ENCODE measurements at places on chromosomes 7 and 10. TPM values are rescaled to one million over a fixed set of nuclear protein-coding genes. Genes with fewer than 3 reads are reported as not detected.

NYAP1 gene
- not detected for polyA plus RNA-seq

ZNF365 gene
- polyA plus RNA-seq: not detected

GPR26 gene
- not detected for polyA plus RNA-seq

PPP1R17 gene
- polyA plus RNA-seq: 0.20 TPM

USP6NL gene
- polyA plus RNA-seq: 4.4 TPM

CUX1 gene
- 38.0 TPM for polyA plus RNA-seq

STAM gene
- 5.5 TPM for polyA plus RNA-seq

LIPK gene
- not detected for polyA plus RNA-seq

CCL24 gene
- not detected for polyA plus RNA-seq

REPIN1 gene
- 42.9 TPM for polyA plus RNA-seq

LAMB1 gene
- polyA plus RNA-seq: not detected

- DNase-seq: no peak
- H3K27me3 ChIP-seq: no peaks in the 10 kb centered on the region
- H3K4me1 ChIP-seq: peaks cover 11% of the 10 kb centered on the region
These were observed 36.3 kb downstream of the GPR22 start for GRCh38 chr7:107505997-107506673.

GRCh38 chr10:18829259-18829658 is 170.0 kb downstream of the ARL5B start:
- DNase-seq: no peak
- no peak overlapping the region for H3K27ac ChIP-seq
- H3K27me3 ChIP-seq: no peaks in the 10 kb centered on the region
- H3K4me3 ChIP-seq: no peak overlapping the region
- no peaks in the 10 kb centered on the region for H3K4me1 ChIP-seq

DNA sequence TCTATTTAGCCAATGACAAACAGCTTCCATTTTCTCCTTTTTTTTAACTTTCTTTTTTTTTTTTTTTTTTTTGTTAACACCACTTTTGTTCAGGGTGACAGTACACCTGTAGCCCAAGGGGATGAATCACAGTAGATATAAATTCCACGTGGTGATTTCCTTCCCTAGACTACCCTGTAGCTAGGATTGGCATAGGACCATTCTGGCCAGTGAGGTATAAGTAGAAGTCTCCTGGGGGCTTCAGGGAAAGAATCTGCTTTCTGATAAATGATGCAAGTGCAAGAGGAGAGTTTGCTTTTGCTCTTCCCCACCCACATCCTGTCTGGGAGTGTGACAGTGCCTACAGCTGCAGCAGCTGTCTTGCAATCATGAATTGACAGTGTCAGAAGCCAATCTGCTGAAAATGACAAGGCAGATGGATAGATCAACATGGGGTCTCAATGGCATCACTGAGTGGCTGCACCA is 63.2 kb upstream of the TOMM7 start:
- H3K4me3 ChIP-seq: no peak overlapping the region
- H3K4me1 ChIP-seq: peaks cover 18% of the 10 kb centered on the region
- no peak overlapping the region for H3K27ac ChIP-seq
- DNase-seq: no peak

GRCh38 chr10:11578802-11579255 is 32.6 kb downstream of the USP6NL start:
- peaks cover 4% of the 10 kb centered on the region for H3K4me1 ChIP-seq
- H3K27me3 ChIP-seq: no peaks in the 10 kb centered on the region
- no peaks in the 10 kb centered on the region for H3K36me3 ChIP-seq
- no peak overlapping the region for H3K27ac ChIP-seq
- no peak overlapping the region for H3K4me3 ChIP-seq

DNA sequence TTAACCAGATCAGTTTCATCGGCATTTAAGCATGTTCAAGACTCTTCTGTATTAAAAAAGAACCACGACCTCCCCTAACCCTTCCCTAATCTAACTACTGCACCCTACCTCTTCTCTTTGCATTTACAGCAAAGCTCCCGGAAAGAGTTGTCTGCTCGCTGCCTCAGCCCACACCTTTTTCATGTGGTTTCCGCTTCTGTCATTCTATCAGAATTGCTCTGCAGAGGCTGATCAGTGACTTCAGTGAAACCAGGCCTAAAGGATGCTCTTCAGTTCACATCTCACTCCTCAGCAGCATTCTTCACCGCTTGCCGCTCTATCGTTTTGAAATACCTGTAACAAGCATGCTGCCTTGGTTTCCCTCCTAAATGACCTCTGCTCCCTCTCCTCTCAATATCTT is 160.9 kb downstream of the SDK1 start:
- H3K4me3 ChIP-seq: no peak overlapping the region
- DNase-seq: no peak
- no peaks in the 10 kb centered on the region for H3K27me3 ChIP-seq
- no peak overlapping the region for H3K27ac ChIP-seq
- no peaks in the 10 kb centered on the region for H3K36me3 ChIP-seq

DNA sequence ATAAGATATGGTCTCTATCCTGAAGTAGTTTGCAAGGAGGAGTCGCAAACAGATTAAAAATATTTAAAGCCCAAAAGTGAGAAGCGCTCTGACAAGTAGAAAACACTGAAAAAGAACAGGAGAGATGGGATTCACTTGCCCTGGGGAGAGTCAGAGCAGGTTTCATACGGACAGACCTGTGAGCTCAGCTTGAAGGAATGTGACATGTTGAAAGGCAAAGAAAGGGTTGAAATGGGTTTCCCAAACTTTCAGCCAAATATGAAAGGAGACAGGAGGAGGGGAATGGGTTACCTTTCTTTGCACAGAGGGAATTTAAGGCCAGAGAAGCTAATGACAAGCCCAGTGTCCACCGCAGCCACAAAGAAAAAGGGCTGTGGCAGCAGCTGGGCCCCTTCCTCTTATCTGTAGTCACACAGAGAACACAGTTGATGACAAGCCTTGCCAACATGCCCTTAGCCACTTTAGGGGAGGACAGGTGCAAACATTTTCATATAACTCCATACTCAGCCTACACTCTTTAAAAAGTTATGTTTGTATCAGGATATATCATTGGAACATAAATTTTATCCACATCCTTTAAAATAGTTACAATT is 14.9 kb downstream of the HOXA1 start:
- DNase-seq: no peak
- H3K4me1 ChIP-seq: peaks cover 19% of the 10 kb centered on the region
- H3K27ac ChIP-seq: no peak overlapping the region
- H3K4me3 ChIP-seq: no peak overlapping the region
- H3K27me3 ChIP-seq: peaks cover 6% of the 10 kb centered on the region

GRCh38 chr7:2551418-2551817 is 3.9 kb downstream of the BRAT1 start:
- H3K36me3 ChIP-seq: peaks cover 35% of the 10 kb centered on the region
- H3K27me3 ChIP-seq: no peaks in the 10 kb centered on the region

DNA sequence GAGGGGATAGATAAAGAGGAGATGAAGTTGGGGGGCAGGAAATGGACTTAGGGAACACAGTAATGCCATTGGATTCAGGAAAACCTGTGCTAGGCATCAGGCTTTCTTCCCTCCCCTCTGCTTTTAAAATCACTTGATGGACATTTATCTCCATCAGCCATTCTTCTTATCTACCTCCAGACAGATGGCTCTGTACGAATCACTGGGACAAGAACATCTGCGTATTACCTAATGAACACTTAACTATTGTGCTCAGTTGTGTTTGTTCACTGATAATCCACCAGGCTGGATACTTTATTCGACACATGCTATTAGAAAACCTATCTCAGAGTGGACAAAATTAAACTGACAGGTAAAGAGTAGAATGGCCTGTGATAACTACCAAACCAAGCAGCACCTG is 40.0 kb downstream of the TNKS2 start:
- H3K36me3 ChIP-seq: peaks cover 95% of the 10 kb centered on the region
- no peaks in the 10 kb centered on the region for H3K4me1 ChIP-seq
- no peak for DNase-seq
- no peaks in the 10 kb centered on the region for H3K27me3 ChIP-seq

GRCh38 chr7:92621561-92622023 is 31.4 kb upstream of the FAM133B start:
- no peaks in the 10 kb centered on the region for H3K36me3 ChIP-seq
- H3K4me1 ChIP-seq: peaks cover 9% of the 10 kb centered on the region
- DNase-seq: no peak
- H3K27me3 ChIP-seq: no peaks in the 10 kb centered on the region
- H3K27ac ChIP-seq: no peak overlapping the region
- peak overlapping the region; percentile 53 for H3K4me3 ChIP-seq

DNA sequence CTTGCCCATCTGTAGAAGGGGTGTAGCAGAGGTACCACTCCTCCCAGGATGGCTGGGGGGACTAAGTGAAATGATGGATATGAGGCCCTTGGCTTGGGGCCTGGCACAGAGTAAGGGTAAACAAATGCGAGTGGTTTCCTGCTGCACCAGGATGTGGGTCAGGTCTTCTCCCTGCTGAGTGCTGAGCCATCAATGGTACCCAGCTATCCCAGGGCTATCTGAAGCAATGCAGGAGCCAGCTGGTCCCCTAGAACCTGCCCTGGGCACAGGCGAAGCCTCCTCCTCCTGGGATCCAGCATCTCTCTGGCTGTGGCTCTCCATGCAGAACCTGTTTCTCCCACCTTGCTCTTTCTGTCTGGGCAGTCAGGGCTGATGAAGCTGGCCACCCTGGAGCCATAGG is 20.9 kb upstream of the GOLGA7B start:
- DNase-seq: no peak
- peaks cover 1% of the 10 kb centered on the region for H3K27me3 ChIP-seq
- no peaks in the 10 kb centered on the region for H3K4me1 ChIP-seq
- no peaks in the 10 kb centered on the region for H3K36me3 ChIP-seq
- H3K4me3 ChIP-seq: no peak overlapping the region

DNA sequence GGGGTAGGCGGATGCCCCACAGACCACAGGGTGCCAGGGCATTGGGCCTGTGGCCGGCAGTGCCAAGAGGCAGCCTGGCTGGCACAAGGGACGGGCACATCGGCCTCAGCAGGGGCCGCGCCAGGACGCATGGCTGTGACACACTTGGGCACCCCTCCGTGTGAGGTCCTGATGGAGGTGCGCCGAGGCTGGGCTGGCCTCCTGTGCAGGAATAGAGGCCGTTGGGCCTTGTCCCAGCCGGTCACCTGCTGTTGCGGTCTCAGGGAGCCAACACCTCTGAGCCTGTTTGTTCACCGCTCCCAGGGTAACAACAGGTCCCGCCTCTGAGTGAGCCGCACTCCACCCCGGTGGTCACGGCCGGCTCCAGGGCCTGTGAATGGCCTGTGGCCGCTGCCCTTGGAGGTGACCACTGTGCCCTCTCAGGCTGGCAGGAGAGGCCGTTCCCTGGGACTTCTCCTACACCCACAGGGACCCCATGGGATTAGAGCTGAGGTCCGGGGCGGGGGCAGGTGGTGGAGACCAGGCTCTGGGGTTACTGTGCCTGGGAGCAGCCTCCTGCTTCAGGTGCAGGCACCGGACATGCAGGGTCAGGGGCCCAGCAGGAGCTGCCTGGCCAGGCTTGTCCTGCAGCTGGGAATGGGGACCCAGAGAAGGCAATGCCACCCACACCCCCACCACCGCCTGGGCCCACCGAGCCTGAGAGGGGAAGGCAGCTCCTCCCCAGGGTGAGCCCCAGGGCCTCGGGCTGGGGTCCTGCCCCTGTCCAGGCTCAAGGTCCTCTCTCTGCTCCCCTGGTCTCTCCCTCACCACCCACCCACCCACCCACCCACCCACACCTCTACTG is 12.0 kb downstream of the PWWP2B start:
- H3K27me3 ChIP-seq: no peaks in the 10 kb centered on the region
- H3K4me1 ChIP-seq: peaks cover 58% of the 10 kb centered on the region
- H3K27ac ChIP-seq: peak overlapping the region; percentile 73
- DNase-seq: no peak
- H3K4me3 ChIP-seq: peak overlapping the region; percentile 68
- H3K36me3 ChIP-seq: peaks cover 28% of the 10 kb centered on the region

DNA sequence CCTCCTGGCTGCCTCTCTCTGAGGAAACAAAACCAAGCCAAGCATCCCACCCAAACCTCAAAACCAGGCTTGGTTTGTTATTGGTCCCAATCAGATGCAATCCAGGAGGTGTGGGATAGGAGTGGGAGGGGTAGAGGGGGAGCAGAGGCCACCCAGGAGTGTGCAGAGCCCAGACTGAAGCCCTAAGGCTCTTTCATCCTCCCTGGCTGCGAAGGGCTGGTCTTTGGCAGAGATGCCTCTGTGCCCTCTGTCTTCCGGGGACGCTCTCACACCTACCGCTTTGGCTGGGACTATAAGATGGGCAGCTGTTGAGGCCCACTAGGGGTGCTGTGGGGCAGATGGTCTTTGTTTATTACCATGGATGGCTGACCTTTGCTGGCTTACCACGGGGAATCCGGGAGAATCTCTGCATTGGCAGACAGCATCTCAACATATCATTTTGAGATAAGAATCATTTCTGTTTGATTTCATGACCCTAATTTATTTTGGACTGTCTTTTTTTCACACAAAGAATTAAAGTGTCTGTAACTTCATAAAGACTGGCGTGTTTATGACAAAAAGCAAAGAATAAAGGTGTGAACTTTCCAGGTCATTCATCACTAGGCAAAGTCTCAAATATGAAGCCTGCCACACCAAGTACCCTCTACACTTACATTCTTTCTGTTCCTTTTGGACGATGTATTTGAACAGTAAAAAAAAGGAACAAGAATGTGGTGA is 6.5 kb upstream of the DENND2A start:
- H3K27ac ChIP-seq: no peak overlapping the region
- H3K4me3 ChIP-seq: no peak overlapping the region
- H3K36me3 ChIP-seq: no peaks in the 10 kb centered on the region
- H3K4me1 ChIP-seq: no peaks in the 10 kb centered on the region
- peaks cover 10% of the 10 kb centered on the region for H3K27me3 ChIP-seq

GRCh38 chr10:7300384-7300971 is 110.4 kb downstream of the SFMBT2 start:
- H3K4me3 ChIP-seq: no peak overlapping the region
- no peaks in the 10 kb centered on the region for H3K27me3 ChIP-seq
- H3K36me3 ChIP-seq: no peaks in the 10 kb centered on the region
- H3K27ac ChIP-seq: no peak overlapping the region
- no peaks in the 10 kb centered on the region for H3K4me1 ChIP-seq

DNA sequence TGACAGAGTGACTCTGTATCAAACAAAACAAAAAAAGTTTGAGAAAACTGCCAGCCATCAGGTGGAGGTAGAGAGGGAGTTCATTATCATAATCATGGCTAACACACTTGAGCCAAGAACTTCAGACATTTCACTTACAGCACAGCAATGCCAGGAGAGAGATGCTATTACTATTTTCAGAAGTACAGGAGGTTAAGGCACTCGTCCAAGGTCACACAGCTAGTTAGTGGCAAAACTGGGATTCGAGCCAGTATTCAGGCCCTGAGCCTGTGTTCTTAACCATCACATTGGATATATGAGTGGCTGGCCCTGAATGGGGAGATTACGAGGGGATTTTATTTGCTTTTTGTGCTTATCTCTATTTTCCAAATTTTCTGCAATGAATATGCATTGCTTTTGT is 24.8 kb upstream of the UNC5B start:
- DNase-seq: no peak
- no peaks in the 10 kb centered on the region for H3K36me3 ChIP-seq
- no peaks in the 10 kb centered on the region for H3K4me1 ChIP-seq
- no peaks in the 10 kb centered on the region for H3K27me3 ChIP-seq

GRCh38 chr10:61751599-61751998 is 88.9 kb downstream of the CABCOCO1 start:
- H3K4me1 ChIP-seq: peaks cover 4% of the 10 kb centered on the region
- no peaks in the 10 kb centered on the region for H3K36me3 ChIP-seq
- DNase-seq: no peak
- H3K27ac ChIP-seq: no peak overlapping the region

GRCh38 chr7:38461887-38462286 is 169.3 kb downstream of the AMPH start:
- no peaks in the 10 kb centered on the region for H3K27me3 ChIP-seq
- no peaks in the 10 kb centered on the region for H3K36me3 ChIP-seq
- no peak overlapping the region for H3K4me3 ChIP-seq
- no peak overlapping the region for H3K27ac ChIP-seq

- H3K4me3 ChIP-seq: no peak overlapping the region
- no peak overlapping the region for H3K27ac ChIP-seq
- no peaks in the 10 kb centered on the region for H3K36me3 ChIP-seq
- H3K4me1 ChIP-seq: no peaks in the 10 kb centered on the region
These were observed 73.0 kb upstream of the LRRTM3 start for GRCh38 chr10:66852811-66853210.
